Cardiac ventricle fibroblast (primary cell): ENCODE measurements at places on chromosomes 16 and 17. TPM values are rescaled to one million over a fixed set of nuclear protein-coding genes. Genes with fewer than 3 reads are reported as not detected.

RHBDL1 gene
- 0.50 and 1.5 TPM in 2 replicates for total RNA-seq

PLCD3 gene
- 50.9 and 93.2 TPM in 2 replicates for total RNA-seq

CDIPT gene
- 102 and 110 TPM in 2 replicates for total RNA-seq

FOXN1 gene
- not detected in 2 replicates for total RNA-seq

GNG13 gene
- not detected in 2 replicates for total RNA-seq

GRB7 gene
- total RNA-seq, result 0.29 and 0.44 TPM in 2 replicates

KRTAP4-6 gene
- total RNA-seq, result not detected in 2 replicates
